Activated CD8-positive, alpha-beta memory T cell treated with anti-CD3 and anti-CD28 coated beads for 1 hour (primary cell): ENCODE measurements at places on chromosomes 6 and 20.

DNA sequence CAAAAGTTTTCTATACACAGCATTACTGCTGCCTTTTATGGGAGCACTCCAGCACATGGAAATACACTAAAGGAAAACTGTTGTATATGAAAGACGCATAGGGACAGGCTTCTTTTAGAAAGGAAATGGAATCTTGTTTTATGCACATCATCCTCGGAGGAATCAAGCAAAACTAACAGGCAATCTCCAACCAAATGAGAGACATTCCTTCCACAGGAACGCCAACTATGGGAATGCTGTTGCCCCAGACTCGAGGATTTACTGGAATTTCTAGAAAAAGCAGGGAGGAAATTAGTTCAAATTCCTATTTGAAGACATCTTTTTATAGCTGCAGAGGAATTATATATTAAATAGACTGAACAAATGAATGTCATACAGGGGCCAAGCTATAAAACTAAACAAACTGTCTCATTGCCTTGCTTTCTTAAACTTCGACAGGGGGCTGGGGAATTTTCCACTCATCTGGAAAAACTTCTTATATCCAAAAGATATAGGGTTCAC, 52.2 kb downstream of the LYRM4 start:
- DNase-seq = no peak

DNA sequence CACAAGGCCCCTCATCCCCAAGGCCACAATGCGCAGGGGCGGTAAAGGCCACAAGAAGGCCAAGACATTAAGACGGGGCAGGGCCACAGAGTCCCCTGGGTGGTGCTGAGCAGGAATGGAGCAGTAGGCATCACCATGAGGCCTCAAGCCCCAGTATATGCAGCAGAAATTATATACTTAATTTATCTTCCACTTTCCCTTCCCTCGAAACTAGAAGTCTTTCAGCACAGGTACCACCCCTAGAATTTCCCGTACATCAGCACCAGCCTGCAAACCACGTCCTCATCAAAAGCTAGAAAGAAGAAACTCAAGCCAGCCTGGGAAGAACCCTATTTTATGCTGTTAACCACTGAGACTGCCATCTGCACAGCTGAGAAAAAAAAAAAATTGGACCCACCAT, 89.4 kb downstream of the PLG start:
- DNase-seq = no peak

- DNase-seq = no peak
Observed at GRCh38 chr6:25219917-25220278, 59.3 kb upstream of the CARMIL1 start.

DNA sequence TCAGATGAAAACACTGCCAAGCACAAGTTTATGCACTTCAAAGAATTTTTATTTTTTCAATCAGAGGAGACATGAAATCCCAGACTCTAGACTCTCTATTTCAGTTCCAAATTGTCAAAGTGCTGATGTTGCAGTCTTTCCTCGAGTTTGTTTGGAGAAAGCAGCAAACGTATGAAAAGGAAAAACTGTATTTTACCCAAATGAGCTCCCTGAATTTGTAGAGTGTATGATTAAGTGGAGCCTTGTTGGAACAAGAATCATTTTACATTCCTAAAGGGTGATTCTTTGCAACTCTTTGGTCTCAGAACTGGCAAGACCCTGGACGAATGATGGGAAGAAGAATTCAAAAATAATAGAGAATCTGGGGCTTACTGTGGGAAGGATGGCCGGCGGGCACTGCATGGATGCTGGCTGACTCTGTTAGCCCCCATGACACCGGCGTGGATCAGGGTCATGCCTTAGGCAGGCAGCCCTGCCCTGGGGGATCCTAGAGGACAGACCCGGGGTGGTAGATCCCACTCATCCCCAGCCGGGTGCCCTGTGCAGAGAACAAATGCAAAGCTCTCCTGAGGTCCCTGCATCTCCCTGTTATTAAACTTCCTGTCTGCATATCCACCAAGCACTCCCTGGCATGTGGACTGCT, 207.4 kb downstream of the FNDC1 start:
- no peak for DNase-seq

DNA sequence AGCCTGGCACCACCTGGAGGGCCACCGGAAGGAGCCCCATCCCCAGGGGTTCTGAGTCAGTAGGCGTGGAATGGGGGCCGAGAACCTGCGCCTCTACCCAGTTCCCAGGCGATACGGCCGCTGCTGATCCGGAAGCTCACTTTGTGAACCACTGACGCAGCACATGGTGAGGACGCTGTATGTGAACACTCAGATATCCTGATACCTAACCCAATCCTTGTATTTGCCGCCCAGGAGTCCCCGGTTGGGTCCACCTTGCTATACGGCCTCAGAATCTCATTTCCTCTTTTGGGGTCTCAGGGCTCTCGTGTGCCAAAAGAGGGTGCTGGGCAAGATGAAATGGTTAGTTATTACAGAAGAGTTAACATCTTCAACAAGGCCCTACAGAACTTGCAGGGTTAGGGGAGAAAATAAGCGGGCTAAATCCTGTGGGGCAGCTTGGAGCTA, 604 bp upstream of the RAB5IF start:
- DNase-seq = no peak

DNA sequence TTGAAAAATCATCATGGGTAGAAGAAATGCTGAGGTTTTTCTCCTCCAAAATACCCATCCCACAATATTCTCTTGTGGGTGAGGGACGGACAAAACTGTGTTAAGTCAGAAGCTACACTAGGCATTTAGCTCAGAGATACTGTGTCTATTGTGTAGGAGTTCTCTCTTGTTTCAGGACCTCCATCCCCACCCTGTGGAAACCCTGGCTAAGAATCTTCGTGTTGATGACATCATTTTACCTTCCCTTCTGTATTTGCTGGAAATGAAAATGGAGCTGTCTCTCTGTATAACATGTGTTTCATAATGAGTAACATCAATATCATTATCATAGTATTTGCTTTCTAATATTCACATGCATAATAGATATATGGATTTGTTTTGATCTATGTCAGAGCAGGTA, 1193.0 kb upstream of the CITED2 start:
- DNase-seq = no peak

- no peak for DNase-seq
Observed at GRCh38 chr6:166167801-166168615, at the start of gene TBXT. Gene TBXT, minus strand, starts transcription at chr6:166167851. Its CDS starts 260 bp downstream, at chr6:166167591.
